ENCODE measurements at places on chromosomes 2 and 18. TPM values are rescaled to one million over a fixed set of nuclear protein-coding genes. Genes with fewer than 3 reads are reported as not detected.
A peak's percentile ranks its signal among the peaks of the same experiment; 100 is the strongest.

DNA sequence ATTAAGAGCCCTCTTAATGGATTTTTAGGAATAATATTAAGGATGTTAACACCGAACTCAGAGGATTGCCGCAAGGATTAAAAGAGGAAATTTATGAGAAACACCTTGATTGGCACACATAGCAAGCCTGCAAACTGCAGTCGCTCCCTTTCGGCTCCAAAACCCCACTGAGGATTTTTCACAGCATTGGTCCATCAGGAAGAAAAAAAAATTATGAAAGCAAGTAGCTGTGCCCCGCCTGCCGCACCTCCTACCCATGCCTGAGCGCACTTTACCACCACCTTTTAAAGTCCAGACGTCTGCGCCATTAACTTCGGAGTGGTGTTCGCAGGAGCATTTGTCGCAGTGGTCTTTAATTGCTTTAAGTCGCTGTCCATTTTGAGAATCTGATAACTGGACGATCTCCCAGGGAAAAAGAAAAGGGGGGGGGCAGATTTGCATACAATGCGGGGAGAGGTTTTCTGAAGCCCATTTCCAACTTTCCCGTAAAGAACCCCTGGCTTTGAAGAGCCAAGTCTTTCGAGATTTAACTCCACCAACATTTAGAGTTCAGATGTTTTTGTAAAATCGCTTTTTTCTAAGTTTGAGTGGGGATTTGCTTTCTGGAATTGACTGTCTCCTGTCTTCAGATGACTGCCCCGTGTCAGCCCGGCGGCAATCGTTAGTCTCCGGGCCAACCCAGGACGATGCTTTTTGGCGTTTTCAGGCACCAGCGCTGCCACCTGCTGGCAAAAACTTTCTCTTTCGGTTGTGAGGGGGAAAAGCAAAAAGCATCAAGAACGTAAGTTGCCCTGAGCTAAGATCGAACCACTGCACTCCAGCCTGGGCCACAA is 913 bp upstream of the TRABD2A start:
- peaks cover 21% of the 10 kb centered on the region for H3K27me3 ChIP-seq
- peak; percentile 80 for DNase-seq
- H3K4me3 ChIP-seq = peak overlapping the region; percentile 78
- no peak overlapping the region for H3K27ac ChIP-seq
- no peaks in the 10 kb centered on the region for H3K36me3 ChIP-seq

- no peak overlapping the region for H3K4me3 ChIP-seq
- peaks cover 3% of the 10 kb centered on the region for H3K4me1 ChIP-seq
- H3K27me3 ChIP-seq = no peaks in the 10 kb centered on the region
- H3K36me3 ChIP-seq = no peaks in the 10 kb centered on the region
- DNase-seq = no peak
- no peak overlapping the region for H3K27ac ChIP-seq
Measured at GRCh38 chr2:20425371-20425881, 21.4 kb upstream of the RHOB start.

DNA sequence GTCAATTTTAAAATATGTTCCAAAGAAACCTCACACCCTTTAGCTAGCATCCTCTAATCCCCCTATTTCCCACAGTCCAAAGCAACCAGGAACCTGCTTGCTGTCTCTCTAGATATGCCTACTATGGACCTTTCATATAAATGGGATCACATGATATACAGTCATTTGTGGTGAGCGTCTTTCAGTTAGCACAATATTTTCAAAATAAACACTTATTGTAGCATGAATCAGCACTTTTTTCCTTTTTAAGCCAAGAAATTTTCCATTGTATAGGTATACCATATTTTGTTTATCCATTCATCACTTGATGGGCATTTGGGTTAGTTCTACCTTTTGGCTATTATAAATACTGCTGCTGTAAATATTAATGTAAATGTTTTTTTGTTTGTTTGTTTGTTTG is 223.0 kb upstream of the DOK6 start:
- H3K36me3 ChIP-seq = no peaks in the 10 kb centered on the region
- no peaks in the 10 kb centered on the region for H3K27me3 ChIP-seq
- no peak for DNase-seq
- no peaks in the 10 kb centered on the region for H3K4me1 ChIP-seq
- no peak overlapping the region for H3K27ac ChIP-seq

GRCh38 chr2:174076975-174077374 is 111.8 kb upstream of the SP3 start:
- no peak overlapping the region for H3K4me3 ChIP-seq
- no peaks in the 10 kb centered on the region for H3K4me1 ChIP-seq
- H3K27ac ChIP-seq = no peak overlapping the region
- peaks cover 4% of the 10 kb centered on the region for H3K36me3 ChIP-seq
- no peak for DNase-seq

FAM228A gene
- not detected for total RNA-seq

TMEM198 gene
- total RNA-seq = 2.3 TPM

HS6ST1 gene
- total RNA-seq = 22.0 TPM

TEKT4 gene
- total RNA-seq = 0.26 TPM

PUM2 gene
- total RNA-seq = 85.6 TPM

RAPGEF4 gene
- total RNA-seq = 0.62 TPM

SERPINB13 gene
- not detected for total RNA-seq

Data from Panc1 (cell line).